Progenitor cell of endocrine pancreas (in vitro differentiated cells): ENCODE measurements at places on chromosomes 11 and 22.

GRCh38 chr22:38416621-38417251, 38.3 kb downstream of the KCNJ4 start:
- DNase-seq = no peak

DNA sequence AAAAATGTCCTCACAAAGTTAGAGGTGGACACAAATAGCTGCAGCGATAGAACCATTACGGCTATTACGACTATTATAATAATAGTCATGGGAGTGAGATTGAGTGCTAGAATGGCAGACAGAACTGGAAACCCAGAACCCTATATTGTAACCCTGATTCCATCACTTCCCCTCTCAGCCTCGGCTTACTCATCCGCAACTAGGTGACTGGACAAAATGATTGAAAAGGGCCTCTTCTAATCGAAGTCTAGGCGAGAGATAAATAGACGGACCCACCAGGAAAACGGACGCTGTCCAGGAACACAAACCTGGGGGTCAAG, 629 bp downstream of the PSMA1 start:
- DNase-seq = no peak

GRCh38 chr11:102476812-102477211, 24.2 kb upstream of the TMEM123 start:
- DNase-seq = no peak

DNA sequence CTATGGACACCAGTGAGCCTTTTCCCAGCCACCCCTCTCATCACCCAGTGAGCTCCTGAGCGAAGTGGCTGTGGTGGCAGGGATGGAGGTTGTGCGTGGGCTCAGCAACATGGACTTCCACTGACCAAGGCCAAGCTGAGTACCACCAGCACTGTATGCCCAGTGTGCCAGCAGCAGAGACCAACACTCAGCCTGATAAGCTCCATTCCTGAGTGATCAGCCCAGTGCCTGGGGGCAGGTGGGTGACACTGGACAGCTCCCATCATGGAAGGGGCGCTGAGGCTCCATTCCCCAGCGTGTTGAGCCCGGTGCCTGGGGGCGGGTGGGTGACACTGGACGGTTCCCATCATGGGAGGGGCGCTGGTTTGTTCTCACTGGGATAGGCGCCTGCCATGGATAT, 17.6 kb upstream of the CD81 start:
- DNase-seq = no peak

DNA sequence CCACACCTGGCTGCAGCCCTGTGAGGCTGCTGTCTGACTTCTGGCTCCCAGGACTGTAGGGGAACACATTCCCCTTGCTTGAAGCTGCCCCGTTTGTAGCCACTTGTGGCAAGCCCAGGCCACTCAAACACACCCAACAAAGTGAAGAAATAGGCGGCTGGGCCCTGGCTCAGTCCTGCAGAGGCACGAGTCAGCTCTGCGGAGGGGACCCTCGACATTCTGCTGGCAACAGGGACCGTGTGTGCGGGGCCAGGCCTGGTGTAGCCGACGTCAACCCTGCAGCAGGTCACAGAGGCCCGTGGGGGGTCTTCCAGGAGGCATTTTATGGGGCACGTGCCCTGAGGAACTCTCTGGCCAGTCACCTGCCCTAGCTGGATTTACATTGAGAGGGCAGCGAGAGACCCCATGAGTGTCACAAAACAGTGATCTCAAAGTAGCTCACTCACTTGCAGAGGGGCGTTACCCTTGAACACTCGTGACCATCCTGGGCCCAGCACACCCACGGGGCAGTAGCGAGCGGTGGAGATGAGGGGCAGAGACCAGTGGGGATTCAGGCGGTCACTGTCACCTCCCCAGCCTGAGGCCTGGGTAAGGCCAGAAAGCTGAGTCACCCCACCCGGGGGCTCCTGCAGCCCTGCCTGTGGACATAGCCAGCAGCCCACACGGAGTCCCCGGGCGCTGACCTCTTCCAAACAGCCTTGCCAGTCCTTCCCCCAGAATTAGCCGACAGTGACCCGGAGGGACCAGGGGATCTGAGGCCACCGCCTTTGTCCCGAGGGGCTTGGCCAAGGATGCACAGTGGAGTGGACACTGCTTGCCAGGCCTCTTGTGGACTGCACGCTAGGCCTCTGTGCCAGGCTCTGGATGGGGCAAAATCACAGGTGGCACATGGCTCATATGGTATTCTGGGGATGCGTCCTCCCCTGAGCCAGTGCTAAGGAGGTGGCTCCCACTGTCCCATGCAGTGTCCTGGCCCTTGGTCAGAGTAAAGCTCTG, 139.5 kb downstream of the CTTN start:
- DNase-seq = no peak
